ENCODE measurements at places on chromosomes 11 and 22.
A peak's percentile ranks its signal among the peaks of the same experiment; 100 is the strongest.

DNA sequence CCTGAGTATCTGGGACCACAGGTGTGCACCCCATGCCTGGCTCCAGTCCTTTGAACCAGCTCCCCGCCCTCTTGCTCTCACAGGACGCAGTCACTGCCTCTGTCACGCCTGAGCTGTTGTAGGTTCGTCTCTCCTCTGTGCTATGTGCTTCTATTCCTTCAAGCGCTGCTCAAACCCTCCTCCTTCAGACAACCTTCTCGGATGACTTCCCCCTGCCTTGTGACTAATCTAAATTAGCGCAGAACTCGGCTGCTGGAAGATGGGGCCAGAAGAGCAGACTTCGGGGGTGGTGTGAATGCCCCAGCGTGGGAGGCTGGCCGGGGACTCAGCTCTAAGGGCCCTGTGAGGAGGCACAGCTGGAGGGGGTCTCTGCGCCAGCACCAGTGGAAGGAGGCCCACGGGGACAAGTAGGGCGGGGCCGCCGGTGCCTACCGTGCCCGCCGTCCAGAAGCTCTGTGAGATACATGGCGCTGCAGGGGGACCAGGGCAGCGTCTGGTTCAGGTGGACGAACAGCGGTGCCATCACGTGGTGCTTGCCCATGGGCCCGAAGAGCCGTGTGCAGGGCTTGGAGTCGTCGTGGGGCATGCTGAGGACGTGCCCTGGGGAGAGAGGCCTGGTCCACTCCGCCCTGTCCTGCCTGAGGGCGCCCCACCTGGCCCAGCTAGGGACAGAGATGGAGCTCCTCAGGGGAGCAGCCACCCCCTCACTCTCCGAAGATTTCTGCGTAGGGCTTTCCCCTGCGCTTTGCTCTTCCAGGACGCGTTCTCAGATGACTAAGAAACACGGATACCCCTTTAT, 12.5 kb downstream of the ADAMTS8 start:
- no peak for DNase-seq

- peak; percentile 35 for DNase-seq
Measured at GRCh38 chr22:24848559-24849168, 42.7 kb downstream of the SGSM1 start.

GRCh38 chr11:130510407-130511006, 62.1 kb downstream of the ADAMTS15 start:
- DNase-seq: no peak

DNA sequence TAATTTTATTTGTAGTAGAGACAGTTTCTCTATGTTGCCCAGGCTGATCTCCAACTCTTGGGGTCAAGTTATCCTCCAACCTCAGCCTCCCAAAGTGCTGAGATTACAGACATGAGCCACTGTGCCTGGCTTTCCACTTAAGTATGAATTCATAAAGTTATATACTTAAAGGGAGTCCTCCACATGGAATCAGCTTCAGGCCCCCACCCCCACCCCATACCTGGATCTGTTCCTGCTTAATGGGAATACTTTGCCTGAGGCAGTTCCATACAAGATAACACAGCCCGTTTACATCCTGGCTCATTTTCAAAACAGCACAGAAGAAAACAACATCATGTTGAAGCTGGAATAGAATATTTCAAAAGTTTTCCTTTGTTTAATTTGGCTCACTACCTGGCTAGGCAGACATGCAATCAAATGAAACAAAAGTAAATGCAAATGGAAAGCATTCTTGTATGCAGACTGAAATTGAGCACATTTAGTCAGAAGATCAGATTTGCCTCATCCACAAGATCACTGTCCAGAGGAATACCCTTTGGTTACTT, 82.4 kb downstream of the FAT3 start:
- no peak for DNase-seq

- no peak for DNase-seq
Measured at GRCh38 chr11:45037434-45038005, 86.8 kb upstream of the TP53I11 start.

DNA sequence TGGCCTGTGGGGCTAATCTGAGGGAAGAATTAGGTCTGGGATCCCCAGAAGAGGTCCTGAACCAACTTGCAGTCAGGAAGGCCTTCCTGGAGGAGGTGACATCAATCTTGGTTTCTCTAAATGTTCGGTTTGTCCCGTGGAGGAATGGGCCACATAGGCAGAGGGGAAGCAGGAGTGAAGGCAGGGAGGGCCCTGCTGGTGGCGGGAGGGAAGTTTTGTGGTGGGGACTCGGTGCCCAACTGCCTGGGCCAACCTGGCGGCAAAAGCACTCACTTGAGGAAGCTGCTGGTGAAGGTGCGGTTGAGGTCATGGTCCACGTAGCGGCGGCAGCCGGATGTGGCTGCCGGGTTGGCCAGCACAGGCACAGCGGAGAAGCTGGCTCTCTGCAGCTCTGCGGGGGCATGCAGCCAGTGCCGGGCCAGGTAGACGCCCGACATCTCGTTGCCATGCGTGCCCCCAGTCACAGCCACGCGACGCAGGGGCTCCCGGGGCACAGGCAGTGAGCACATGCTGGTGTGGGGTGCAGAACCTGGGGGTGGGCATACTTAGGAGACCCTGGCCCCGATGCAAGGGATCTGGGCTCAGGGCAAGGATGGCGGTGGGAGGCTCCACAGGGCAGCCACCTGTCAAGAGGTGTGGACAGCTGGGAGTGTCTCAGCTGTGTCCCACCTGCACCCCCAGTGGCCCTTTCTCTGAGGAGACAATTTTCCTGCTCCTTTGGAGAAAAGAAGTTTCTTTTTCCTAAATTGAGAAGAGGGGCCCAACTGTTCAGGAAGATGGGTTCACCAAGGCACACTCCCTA, 3.8 kb downstream of the ACY3 start:
- no peak for DNase-seq

- DNase-seq: peak; percentile 46
Measured at GRCh38 chr22:49929211-49929979, 11.0 kb downstream of the CRELD2 start.

GRCh38 chr22:44786136-44786535, 33.8 kb downstream of the ARHGAP8 start:
- no peak for DNase-seq

DNA sequence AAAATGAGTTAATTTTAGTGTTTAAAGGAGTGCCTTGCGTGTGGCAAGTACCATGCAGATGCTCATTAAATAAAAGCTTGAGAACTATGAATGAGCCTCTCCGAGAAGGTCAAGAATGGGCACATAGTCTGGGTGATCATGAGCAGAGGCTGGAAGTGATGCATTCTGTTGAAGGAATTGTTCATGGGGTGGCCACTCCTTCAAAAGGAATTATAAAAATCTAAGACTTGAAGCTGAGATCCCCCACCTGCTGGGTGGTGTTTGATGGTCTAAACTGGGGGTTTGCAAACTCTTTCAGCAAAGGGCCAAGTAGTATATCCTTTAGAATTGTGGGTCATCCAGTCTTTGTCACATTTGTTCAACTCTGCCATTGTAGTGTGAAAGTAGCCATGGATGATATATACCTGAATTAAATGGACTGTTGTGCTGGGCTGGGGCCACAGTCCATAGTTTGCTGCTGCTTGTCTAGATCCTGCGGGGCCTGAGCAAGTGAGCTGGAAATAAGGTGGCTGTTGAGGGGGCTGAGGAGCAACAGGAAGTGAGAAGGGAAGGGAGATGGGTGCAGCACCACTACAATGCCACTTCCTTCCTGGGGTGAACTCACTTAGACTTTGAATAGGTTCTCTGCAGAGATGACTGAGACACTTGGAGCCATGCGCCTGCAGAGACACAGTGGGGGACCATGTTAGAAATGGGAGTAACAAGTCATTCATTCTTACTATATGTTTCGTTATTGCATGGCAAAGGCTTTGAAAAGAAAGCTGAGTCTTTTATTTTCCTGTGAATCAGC, 179.0 kb downstream of the SNX19 start:
- DNase-seq: no peak

- DNase-seq: no peak
Measured at GRCh38 chr11:128708660-128709059, 14.8 kb downstream of the FLI1 start.

Measured in G401 (cell line).